Pons (tissue), 1 donor: ENCODE measurements at places on chromosomes 16 and 17.
A peak's percentile ranks its signal among the peaks of the same experiment; 100 is the strongest.

DNA sequence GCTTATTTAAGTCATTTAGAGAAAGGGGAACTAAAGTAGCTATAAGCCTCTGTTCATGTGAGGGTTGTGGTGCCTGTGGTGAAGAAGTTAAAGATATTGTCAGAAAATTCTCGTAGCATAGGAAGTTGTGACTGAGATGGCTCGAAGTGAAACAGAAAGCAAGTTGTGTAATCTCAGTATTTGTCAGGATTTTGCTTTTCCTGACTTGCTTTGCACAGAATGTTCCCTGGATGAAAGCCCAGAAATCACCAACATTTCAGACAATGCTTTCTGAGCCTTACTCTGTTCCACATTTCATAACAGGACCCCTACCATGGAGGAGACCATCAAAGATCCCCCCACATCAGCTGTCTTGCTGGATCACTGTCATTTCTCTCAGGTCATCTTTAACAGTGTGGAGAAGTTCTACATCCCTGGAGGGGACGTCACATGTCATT, 10.6 kb downstream of the CALCOCO2 start:
- DNase-seq, result peak; percentile 89

DNA sequence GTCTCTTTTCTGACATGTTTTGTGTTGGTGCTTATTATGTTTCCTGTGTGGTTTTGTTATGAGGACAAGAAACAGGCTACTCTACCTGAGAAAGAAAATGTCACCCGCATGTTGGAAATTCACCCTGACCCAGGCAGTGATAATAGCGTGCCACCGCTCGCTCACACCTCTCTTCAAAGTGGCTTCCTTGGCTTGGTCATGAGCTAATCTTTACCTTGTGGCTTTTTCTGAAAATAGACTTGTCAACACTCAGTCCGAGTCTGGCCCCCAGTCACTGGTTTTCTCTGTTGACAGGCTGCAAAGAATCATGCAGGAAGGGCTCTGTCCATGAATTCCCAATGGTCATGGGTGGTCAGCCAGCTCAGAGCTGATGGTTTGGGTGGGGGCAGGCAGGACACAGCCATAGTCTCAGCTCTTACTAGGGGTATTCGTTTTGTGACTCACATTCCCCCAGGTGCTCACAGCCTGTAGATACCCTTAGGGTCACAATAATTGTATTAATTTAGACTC, 121.3 kb upstream of the CACNG5 start:
- DNase-seq, result no peak

DNA sequence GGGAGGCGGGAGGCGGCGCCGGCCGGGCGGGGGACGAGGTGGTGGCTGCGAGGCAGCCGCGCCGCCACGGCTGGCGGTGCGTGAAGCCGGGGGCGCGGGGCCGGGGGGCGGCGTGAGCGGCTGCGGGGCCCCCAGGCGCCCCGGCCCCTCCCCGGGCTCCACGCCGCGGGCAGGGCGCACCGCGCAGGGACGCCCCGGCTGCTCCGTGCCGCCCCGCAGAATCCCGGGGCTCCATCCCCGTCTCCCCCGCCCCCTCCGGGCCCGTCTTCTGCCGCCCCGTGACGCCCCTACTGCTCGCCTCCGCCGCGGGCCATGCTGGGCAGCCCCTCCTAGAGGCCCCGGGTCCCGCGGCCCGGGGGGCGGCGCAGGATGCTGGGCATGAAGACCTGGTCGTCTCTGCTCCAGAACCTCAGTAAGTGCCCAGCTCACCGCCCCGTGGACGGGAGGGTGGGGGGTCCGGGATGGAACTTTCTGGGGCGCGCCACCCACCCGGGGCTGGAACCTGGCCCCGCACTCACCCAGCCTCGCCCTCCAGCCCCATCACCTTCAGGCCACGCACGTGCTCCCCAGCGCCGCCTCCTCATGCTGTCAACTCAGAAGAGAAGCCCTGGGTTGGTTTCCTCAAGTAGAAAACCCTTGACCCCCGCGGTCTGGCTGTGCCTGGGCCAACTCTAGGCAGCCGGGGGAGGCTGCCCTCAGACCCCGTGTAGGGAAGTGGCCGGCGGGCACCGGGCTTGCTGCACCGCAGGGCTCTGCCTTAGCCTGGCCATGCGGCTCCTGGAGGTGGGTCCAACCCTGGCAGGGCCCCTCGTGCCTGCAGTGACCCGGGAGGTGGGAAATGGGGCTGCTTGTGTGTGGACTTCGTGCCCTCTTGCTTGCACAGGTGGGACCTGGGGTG, 150.2 kb upstream of the GSE1 start:
- no peak for DNase-seq

- no peak for DNase-seq
Observed at GRCh38 chr16:67542464-67542863, 13.8 kb downstream of the RIPOR1 start.
